Inflammatory macrophage (primary cell): ENCODE measurements at places on chromosomes 5 and 9.
A peak's percentile ranks its signal among the peaks of the same experiment; 100 is the strongest.

GRCh38 chr9:95167998-95168397 is 149.5 kb downstream of the FANCC start:
- DNase-seq: peak; percentile 72

DNA sequence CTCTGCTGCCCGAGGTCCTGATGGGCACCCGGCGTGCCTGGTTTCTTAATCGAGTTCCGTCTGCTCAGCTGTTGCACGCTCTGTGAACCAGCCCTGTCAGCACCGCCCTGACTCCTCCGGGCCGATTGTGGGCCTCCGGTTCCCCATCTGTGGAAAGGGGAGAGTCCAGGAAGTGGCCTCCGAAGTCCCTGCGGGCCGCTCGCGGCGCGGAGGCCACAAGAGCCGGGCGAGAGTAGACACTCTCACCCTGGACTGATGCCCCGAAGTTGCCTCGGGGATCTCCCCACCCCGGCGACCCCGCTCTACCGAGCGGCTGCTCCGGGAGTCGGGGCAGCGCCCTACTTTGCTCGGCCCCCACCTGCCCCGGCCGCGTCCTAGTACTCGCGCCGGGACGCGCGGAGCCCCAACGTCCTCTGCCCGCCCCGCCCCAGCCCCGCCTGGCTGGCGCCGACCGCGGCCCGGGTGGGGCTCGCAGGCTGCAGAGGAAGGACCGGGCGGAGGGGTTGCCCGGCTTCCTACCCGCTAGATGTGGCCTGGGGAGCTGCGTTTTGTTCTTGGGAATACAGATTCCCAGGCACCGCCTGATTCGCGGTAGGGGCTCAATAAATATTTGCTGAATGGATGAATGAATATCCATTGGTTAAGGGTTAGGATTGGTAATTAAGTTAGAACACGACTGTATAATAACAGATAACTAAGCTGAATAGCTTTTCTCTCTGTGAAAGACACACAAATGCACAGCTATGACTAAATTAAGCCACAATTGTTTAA is 935 bp upstream of the ZNF367 start:
- peak; percentile 86 for DNase-seq

DNA sequence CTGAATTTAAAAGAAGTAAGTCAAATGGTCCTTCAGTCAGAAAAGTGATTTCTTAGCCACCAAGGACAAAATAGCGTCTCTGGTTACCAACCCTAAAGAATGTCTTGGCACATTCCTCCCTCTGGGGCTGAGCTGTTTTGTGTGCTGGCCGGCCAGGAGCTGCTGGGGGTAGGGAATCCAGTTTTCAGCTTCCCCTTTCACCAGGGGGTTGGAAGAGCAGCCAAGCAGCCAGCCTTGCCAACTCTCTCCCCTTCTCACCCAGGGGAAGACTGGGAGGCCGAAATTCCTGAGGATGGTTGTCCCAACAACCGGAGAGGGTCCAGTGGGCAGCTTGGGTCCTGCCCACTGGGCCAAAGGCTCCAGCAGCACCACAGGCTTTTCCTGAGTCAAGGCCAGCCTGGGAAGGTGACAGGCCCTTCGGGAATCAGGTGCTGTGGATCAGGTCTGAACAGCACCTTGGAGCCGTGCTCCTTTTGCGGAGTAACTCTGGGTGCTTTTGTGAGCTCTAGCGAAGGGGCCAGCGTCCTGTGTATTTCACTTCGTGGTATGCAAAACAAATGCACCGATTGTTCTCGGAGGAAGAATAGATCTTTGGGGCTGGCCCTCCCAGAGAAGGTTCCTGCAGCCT is 4.2 kb downstream of the WWC1 start:
- no peak for DNase-seq

GRCh38 chr5:17105744-17106418 is 111.5 kb upstream of the BASP1 start:
- peak; percentile 54 for DNase-seq

GRCh38 chr9:71826279-71826678 is 58.0 kb upstream of the CEMIP2 start:
- DNase-seq: no peak

GRCh38 chr5:170826117-170826516 is 35.7 kb upstream of the RANBP17 start:
- DNase-seq: no peak

DNA sequence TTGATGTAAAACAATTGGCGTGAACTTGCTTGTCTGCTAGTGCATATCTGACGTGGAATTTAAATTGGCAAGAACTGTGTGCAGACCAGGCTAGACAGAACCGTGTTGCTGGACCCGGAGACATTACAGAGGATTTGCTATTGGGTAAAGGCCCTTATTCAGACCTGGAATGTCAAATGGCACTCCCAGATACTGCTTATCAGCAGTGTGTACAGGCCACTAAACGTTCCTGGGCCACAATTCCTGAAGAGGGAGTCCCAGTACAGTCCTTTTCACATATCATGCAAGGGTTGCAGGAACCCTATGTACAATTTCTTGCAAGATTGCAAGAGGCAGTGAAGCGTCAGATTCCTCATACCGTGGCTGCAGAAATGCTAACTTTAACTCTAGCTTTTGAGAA is 13.5 kb upstream of the MCCC2 start:
- DNase-seq: no peak

DNA sequence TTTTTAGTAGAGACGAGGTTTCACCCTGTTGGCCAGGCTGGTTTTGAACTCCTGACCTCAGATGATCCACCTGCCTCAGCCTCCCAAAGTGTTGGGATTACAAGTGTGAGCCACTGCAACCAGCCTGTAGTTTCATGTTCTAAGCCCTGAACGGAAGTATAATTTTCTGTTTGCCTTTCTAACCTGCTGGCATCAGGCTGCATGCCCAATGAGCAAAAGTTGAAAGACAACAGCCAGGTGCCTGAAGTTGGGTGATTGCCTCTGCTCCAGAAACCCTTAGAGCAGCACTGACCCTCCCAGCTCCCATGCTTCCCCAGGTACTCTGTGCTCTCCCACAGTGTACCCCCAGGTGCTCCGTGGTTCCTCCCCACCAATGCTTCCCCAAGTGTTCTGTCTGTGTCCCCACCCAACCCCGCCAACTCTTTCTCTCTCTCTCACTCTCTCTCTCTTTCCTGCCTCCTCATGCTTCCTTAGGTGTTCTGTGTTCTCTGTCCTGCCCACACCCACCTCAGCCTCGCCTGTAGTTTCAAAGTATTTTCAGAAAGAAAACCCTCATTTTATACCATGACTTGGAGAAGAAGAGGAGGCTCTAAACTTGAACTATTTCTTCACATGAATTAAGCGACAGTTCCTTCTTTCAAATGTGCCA is 145.3 kb downstream of the SNCAIP start:
- DNase-seq: no peak

GRCh38 chr5:56494300-56494731 is 261.2 kb upstream of the ANKRD55 start:
- DNase-seq: peak; percentile 67

- no peak for DNase-seq
These were observed 1.0 kb downstream of the MRPS2 start for GRCh38 chr9:135501261-135502167.

DNA sequence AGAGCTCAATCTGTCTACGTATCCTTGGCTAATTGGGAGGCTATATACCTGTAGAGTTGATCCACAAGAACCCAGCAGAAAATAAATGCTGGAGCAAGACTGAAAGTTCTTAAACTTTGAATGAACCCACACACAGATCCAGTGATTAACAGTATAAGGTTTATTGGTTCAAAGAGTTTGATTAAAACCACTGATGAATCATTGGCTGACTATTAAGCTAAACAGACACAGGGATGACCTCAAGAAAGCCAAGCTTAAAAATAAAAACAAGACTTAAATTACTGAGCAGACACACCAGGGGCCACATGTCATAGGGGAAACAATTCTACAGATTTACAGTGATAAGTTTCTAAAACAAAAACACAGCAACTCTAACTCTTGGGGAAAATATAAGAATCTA is 163.6 kb downstream of the SPATA31D1 start:
- no peak for DNase-seq

DNA sequence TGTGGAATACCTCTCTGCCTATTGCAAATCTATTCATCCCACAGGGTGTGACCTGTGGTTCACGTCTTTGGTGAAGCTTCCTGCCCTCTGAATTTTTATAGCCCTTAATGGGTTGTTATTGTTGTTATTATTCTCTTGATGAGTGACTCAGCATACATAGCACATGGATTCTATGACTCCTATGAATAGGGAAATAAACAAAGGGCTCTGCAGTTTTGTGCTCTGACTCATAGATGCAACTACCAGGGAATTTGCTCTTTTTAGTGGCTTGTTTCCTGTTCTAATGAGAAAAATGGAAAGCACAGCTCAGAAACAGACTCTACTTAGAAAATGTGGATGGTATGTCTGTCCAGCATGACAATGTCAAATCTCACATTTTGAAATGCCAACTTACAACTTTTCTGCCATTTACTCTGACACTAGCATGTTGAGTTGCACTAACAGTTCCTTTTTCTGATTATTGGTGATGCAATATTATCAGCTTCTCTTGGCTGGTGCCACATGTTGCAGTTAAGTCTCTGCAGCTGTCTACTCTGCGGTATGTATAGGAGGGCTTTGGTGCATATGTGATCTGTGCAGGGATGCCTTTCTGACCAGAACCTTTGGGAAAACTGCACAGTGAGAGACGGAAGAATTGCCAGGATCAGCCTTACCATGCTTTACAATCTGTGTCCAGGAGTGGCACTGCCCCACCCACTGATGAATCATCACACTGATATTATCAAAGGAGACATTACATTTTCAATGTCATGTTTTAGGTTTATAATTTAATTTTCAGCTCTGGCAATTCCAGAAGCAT is 996.4 kb upstream of the WWC1 start:
- DNase-seq: no peak

- DNase-seq: peak; percentile 73
These were observed 118.7 kb upstream of the CCDC112 start for GRCh38 chr5:115415143-115415491.

- no peak for DNase-seq
These were observed 3.6 kb upstream of the IL4 start for GRCh38 chr5:132669966-132670882.

DNA sequence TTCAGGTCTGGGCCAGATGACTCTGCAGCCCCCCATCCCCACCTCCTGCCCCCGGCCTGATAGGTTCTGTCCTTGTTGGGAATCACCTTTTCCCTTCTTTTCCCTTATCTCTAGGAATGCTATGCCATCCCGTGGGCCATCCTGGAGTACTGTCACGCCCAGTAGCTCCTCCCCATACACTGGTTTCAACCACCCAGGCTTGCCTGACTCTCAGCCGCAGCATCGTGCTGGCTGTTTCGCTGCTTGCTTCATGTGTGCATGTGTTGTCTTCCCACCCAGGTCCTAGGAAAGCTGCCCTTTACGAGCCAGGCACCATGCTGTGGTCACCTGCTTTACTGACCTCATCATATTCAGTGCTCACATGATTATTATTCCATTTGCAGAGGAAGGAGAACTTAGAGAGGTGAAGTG is 71.8 kb downstream of the ANGPTL2 start:
- DNase-seq: peak; percentile 17

GRCh38 chr5:164358531-164359259 is 853.3 kb downstream of the MAT2B start:
- peak; percentile 10 for DNase-seq

DNA sequence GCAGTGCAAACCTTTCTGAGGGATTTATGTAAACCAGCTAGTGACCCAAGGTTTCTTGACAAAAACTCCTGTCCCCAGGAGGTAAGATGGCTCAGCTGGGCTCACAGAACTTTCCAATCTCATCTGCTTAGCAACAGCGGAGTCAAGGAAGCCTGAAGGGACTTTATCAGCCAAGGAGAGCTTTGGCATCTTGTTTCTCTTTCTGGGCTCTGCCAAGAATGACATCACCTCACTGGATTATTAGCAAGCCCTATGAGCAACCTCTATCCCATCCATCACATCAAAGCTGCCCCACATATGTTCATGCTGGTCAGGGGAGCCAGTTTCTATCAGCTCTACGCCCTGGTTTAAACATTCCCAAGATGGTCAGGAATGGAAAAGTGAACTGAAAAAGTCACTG is 461.3 kb downstream of the ENC1 start:
- DNase-seq: no peak

- no peak for DNase-seq
These were observed 68.9 kb downstream of the CSF2 start for GRCh38 chr5:132142459-132142858.

DNA sequence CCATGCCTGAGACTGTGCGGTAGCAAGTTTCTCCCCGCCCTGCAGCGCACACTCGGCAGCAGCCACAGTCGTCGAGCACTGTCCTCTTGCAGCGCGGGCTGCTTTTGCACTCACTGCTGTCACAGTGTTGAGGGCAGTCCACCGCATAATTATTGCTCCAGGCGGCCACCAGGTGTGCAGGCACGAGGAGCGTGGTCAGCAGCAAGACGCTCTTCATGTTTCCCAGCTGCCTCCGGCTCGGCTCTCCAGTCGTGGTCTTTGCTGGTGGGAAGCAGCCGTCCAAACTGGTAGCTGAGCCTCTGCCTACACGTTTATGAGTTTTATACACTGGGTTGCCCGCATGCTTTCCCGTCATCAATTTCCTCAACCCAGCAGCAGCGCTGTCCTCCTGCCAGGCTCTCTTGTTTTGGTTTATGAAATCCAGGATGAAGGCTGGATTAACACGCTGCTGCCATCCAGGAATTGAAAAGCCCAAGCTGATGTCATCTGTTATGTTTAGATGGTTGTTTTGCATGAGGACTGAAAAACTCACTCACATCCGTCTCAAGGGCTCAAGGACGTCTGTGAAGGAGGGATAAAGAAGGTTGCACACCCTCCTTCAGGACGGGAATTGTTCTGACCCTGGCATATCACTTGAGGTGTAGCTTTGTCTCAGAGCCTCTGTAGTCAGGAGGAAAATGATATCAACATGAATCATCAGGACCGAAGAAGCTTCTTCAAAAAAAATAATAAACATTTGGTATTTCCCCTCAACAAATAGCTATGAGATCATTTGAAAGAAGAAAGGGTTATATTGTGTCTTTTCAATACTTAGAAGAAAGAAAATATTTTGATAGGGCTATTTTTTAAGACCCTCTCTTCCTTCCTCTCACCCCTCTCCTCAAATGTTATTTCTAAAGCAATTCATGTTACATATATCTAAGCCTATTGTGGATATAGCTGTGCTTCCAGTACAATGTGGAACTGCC is at the start of gene ESM1:
Gene ESM1 (minus strand): TSS at position 293 of the 968 bp plus-strand sequence. CDS start 76 bp downstream, at position 217.
- no peak for DNase-seq

DNA sequence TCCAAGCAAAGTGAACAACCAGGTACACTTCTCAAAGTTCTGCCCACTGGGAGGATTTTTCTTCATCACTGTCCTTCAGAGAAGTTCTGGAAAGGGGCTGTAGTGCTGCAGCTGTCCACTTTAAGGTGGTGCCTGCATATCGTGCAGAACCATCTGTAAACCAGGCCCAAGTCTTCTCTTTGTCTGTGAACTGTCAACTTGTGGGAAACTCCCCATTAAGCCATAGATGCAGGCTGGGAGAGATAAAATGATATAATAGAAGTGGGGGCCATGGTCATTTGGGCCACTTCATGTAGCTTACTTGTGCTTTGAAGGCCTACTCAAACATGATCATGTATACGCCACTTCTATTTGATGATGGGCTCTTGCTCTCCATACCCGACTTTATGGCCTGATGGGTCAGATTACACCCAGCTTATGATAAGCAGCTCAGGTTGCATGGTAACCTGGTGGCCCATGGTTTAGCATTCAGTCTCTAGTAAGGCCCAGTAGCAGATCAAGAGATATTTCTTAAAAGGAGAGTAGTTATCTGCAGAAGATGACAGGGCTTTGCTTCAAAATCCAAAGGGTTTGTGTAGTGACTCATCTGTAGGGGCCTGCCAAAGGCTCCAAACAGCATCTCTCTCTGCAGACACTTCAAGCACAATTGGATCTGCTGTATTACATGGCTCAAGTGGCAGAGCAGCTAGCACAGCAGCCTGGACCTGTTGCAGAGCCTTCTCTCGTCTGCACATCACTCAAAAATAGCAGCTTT is 15.7 kb upstream of the BTF3 start:
- no peak for DNase-seq

- DNase-seq: peak; percentile 64
These were observed 6.2 kb upstream of the ERGIC1 start for GRCh38 chr5:172827841-172828240.

GRCh38 chr9:71243951-71244350 is 122.5 kb upstream of the TRPM3 start:
- DNase-seq: no peak
